ENCODE measurements at places on chromosomes 2 and 18.

GRCh38 chr2:120901201-120901600 lies 165.5 kb downstream of the GLI2 start:
- no peak for DNase-seq

GRCh38 chr2:35931626-35932025 lies 424.0 kb upstream of the CRIM1 start:
- peak; percentile 3 for DNase-seq

- no peak for DNase-seq
These were observed 6.3 kb upstream of the RBMS1 start for GRCh38 chr2:160499865-160500264.

DNA sequence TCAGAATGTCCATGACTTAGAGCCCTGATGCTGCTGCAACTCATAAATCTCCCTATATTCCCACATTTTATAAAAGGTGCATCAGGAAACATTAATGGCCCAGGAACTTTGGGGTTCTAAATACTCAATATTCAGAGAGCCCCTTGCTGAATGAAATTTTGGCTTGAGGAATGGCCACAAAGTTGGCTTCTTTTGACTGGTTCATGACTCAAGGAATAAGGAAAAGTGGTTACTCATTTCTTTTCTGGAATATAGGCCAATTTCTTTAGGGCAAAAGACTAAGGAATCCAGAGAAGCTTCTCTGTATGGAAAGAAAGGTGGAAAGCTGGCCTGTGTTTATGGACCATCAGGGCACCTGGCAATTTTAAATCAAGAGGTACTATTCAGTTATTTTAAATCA lies 308.9 kb upstream of the NT5C1B start:
- no peak for DNase-seq

GRCh38 chr2:53672881-53673522 lies 94.6 kb upstream of the CHAC2 start:
- DNase-seq: peak; percentile 14

- no peak for DNase-seq
These were observed 81.4 kb upstream of the XPO1 start for GRCh38 chr2:61619561-61619960.

DNA sequence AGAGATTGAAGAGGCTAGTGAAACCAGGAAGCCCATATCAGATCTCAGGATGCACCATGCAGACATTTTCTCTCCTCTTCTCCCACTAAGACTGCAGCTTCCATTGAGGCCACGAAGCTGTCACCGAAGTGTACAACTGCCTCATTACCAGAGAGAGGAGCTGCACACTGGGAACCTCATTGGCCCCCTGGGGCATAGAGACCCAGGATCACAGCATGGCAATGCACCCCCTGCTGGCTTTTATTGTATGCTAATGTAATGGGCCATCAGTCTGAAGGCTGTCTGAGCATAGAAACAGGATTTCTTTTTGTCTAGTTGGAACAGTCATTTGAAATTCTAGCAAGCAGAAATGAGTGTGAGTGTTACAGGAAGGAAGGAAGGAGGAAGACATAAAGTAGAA lies 861.6 kb upstream of the CELF4 start:
- no peak for DNase-seq

DNA sequence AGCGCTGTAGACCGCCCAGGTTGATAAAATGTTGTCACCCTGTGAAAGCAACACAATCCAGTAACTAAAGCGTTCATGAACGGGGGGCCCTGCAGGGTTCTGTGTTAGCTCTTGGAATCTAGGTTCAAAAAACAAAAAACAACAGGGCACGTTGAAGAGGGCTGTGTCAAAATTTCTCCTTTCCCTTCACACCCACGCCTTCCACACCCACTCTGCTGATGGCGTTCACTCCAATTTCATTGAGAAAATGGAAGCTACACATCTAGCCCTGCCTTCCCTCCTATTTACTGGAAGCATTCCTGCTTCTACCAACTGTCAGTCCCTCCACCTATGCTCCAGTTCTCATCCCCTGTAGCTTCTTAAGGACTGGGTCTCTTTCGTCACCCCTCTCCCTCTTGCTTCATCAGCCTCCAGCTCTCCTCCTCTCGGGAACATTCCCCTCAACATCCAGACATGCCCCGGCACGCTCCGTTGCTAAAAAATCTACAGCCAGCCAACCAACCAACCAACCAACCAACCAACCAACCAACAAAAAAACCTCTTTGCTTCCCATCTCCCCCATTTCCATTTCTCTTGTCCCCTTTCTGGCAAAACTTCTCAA lies 98.4 kb upstream of the SP3 start:
- DNase-seq: no peak

DNA sequence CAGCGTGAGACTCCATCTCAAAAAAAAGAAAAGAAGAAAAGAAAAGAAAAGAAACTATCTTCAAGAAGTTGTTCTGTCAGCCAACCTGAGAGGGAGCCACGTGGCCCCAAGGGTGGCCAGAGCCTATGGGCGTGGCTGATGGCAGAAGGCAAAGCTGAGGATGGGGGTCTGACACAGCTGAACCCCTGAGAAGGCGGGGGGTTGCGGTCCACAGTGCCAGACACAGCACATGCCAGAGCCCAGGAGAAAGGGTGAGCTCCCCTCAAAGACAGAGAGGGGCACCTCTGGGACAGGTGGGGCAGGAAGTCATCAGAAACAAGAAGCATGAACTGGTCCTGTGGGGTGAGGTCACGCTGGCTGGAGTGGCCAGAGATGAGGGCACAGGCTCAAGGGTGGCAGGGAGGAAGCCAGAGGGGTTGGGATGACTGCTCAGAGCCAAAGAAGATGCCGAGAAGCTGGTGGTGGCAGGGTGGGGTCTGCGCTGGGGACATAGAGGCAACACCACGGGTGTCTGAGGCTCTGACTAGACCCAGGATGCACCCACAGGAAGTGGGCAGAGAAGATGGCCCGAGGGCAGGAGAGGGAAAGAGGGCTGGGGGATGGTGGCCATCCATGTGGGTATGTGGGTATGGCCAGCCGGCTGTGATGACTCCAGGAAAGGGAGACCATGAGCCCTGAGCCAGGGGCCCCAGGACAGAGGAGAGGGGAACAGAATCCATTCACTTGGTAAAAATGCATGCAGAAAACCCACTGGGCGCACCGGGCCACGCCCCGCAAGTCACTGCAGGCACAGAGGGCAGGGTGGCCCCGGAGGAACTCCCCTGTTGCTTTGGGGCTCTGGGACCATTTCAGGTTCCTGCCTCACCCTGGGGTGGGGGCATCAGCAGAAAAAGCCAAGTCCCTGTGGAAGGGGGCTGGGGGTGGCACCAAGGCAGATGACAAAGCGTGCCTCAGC lies 8.4 kb downstream of the KIF1A start:
- DNase-seq: no peak

GRCh38 chr2:196274387-196274809 lies 103.0 kb upstream of the STK17B start:
- DNase-seq: no peak

- DNase-seq: no peak
These were observed 62.0 kb downstream of the GLI2 start for GRCh38 chr2:120797421-120798221.

DNA sequence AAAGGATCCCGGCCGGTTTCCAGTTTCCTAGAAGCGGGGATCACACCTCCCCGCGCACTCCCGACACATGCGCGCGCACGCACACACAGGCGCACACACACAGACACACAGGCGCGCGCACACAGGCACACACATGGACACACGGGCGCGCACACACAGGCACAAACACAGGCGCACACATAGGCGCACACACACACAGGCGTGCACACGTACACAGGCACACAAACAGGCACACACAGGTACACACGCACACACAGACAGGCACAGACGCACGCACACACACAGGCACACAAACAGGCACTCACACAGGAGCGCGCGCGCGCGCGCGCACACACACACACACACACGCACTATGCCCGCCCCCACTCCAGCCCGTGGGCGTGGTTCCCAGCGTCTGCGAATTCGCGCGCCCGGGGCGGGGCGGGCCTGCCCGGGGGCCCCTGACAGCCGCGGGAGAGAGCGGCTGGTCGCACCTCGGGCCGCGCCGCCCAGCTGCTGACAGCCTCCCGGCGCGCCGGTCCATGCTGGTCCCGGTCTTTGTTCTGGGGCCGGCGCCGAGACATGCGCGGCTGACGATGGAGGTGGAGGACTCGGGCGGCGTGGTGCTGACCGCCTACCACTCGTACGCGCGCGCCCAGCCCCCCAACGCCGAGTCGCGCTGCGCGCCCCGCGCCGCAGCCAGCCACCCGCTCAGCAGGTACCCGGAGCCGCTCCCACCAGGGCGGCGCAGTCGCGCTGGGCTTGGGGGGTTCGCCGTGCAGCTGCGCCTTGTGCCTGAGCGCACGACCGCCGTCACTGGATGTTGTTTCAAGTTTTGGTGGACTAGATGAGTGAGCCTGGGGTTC lies at the start of gene ARHGAP28:
ARHGAP28 (plus strand) TSS at position 470 of the 845 bp plus-strand sequence; CDS start at position 576, 106 bp downstream.
- peak; percentile 65 for DNase-seq

DNA sequence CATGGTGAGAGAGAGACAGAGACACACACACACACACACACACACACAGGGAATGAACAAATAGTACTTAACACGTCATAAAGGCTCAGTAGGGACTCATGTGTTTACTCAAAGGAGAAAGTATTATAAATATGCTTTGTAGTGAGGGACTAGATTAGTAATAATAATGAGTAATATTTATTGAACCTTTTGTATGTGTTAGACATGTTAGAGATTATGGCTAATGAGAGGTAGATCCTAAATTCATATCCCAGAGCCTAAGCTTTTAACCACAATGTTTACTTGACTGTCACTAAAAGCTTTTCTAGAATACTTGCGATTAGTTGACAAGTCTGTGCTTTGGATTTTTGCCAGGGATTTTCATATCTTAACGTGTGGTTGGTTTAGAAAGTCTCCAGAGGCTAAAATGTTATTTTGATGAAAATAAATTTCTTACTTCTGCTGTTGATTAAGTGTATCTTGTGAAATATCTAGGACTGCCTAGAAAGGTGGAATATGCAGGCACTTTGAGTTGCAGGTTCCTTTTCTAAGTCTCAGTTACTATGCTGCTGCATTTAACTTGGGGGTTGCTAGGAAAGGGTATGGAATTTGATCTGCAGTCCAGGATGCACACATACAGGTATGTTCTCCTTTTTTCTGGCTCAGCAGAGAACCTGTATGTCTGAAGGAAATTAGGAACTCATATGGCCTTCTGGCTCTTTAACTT lies 64.5 kb downstream of the UBR3 start:
- DNase-seq: peak; percentile 55

DNA sequence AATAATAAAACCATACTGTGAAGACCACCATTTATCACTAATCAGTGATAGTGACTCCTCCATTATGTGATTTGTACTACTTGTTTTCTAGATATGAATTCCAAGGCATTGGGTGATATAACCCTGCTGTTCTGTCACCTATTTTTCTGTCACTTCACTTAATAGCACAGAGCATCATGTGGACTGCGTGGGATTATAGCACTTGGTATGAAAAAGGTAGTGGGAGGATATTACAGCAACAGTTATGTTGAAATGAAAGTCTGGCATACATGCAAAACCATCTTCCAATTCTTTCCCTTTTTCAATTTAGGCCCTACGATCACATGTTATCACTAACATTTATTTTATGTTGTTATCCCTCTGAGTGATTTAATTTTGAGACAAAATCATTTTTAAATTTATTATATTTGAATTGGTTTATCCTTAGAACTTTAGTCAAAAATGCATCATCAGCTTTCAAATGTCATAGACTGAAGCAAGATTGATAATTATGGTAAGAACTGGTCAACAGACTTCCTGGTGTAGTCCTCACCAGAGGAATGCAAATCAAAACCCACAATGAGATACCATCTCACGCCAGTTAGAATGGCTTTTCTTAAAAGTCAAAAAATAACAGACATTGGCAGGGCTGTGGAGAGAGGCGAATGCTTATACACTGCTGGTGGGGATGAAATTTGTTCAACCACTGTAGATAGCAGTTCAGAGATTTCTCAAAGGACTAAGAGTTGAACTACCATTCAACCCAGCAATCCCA lies 242.6 kb downstream of the IKZF2 start:
- no peak for DNase-seq

All from non-pigmented ciliary epithelial cell (primary cell).